ENCODE measurements at places on chromosomes 3 and 15. TPM values are rescaled to one million over a fixed set of nuclear protein-coding genes. Genes with fewer than 3 reads are reported as not detected.

The FBXO40 gene
- 0.31 TPM for total RNA-seq

The IL17RE gene
- not detected for total RNA-seq

The CHCHD4 gene
- total RNA-seq = 8.7 TPM

The ACTRT3 gene
- total RNA-seq = 3.3 TPM

DNA sequence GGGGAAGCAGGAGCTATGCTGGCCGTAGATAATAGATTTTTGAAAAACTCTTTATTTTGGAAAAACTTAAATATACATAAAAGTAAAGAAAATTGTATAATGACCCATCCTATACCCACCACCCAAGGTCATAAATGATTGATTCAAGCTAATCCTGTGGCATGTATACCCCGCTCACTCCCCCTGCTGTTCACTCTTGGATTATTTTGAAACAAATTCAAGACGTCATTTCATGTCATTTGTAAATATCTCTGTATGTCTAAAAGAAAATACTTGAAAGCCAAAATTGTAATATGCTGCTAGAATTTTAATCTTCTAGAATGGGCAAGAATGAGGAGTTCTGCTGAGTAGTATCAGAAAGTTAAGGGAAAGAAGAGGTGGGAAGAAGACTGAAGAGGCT lies 241.7 kb downstream of the FEZF2 start:
- DNase-seq = no peak

DNA sequence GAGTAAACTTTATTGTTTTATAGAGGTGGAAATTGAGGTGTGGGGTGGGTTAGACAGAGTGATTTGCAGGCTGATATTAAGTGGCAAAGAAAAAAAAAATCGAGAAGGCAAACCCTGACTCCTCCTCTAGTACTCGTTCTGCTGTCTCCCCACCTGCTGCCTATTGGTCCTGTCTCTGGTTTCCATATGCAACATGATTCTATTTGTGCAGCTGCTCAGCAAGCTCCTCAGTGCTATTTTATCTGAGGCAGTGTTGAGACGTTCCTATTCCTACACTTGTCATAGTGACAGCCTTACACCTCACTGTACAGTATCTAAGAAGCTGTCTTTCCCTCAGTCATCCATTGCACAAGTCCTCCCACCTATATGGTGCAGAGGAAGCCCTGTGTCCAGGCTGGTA lies 45.1 kb downstream of the RSL24D1 start:
- DNase-seq = no peak

DNA sequence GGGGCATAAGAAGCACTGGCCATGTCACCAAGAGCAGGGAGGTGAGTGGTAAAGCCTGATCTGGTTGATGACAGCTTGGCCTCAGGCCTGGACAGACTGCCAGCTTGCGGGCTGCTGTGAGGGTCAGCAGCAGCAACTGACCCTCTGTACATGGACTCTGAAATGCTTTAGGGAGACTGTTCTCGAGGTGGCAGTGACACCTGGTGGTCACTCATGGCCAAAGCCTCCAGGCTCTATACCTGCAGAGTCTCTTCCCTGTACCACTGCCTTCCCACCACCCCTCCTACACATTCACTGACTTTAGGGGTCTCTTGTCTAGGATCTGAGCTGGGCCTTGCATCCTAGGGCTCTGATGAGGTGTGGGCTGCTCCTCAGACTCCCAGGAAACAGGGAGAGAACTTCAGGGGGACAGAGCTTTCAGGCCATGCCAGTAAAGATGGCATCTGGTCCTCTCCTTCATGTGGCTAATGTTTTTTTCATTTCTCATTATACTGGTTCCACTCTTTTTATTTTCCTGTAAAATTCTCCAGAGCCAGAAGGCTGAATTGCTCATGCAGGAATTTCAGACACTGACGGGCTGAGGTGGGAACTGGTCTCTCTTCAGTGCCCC lies 17.2 kb upstream of the TIMP4 start:
- no peak for DNase-seq

DNA sequence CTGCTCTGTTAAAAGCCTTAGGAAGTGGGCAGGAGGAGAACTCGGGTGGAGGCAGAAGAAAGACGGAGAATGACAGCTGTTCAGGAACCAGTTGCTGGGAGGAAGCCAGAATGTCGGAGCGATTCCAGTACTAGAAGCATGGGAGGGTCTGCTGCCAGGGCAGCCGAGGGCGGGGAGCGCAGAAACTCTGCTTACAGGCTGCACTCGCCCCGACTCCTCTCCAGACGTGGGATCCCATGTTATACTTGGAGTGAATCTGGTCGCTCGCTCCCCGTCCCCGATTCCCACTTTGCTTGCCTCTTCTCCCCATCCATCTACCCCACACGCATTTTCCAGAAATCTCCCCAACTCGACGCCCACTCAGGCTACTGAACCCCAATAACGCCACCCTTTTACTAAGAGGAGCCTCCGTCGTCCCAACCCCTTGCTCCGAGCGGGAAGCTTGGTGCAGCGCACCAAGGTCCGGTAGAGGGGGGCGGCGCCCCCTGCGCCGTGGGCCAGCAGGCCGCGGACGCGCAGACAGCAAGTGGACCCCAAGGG lies 665 bp downstream of the GATM start:
- DNase-seq = no peak
